Activated CD4-positive, alpha-beta T cell treated with anti-CD3 and anti-CD28 coated beads for 1 hour (primary cell): ENCODE measurements at places on chromosomes 5 and 9.

GRCh38 chr5:95162231-95162992, 122.5 kb downstream of the MCTP1 start:
- DNase-seq, result no peak

- no peak for DNase-seq
Observed at GRCh38 chr5:86532429-86532828, 85.3 kb upstream of the COX7C start.

GRCh38 chr9:126234681-126235335, 91.8 kb upstream of the MVB12B start:
- DNase-seq, result no peak

DNA sequence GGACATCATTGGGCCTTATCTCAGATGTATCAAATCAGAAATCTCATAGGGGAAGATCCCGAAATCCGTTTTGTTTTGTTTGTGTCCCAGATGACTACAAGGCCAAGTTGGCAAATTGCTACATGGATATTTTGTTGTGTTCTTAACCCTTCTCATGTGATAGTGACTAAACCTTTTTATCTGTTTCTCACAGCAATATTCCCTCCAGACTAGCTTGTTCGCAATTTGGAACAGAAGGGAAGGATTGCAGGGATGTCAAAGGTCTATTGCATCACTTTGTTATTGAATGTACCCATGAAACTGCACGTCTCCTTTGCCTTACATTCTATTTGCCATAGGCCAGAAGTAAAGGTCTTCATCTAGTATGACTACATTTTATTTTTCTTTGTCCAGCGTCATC, 453.9 kb downstream of the NFIB start:
- DNase-seq, result no peak

GRCh38 chr9:33366979-33367480, 35.3 kb downstream of the AQP7 start:
- no peak for DNase-seq

- DNase-seq, result no peak
Observed at GRCh38 chr9:3179711-3180110, 335.8 kb upstream of the PUM3 start.

DNA sequence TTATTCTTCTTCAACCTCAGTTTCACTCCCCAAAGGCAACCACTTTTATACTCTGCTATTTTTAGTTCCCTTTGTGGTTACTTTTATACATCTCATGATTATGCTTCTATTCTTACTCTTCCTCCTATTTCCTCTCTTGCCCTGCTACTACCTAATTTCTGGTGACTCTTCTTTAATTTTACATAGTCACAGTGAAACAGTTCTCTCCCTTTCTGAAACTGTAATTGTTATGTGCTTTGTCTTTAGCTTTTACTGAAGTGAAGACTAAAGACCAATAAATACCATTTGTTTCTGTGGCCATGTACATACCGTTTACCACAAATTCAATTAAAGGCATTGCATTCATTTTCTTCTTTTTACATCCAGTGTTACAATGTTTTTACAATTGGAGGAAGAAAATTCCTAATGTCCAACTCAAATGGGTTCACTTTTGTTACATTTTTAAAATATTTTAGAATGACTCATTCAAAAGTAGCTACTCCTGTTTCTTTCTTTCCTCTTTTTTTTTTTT, 410.6 kb downstream of the PSAT1 start:
- no peak for DNase-seq

- DNase-seq, result no peak
Observed at GRCh38 chr9:6716766-6717165, 41.0 kb upstream of the KDM4C start.

DNA sequence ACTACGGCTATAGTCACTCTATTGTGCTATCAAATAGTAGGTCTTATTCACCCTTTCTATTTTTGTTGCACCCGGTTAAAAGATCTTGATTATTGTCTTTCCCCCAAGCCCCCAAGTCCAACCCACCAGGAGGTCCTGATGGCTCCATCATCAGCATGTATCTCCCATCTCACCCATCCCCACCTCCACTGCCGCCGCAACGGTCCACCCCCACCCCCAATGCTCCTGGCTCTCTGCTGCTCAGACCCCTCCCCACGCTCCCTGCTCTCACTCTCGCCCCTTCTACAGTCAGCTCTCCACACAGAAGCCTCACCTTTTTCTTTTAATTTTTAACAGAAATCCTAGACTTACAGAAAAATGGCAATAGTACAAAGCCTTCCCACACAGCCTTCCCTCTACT, 51.5 kb upstream of the SH3PXD2B start:
- no peak for DNase-seq

GRCh38 chr5:139103762-139104161, 94.4 kb downstream of the SIL1 start:
- DNase-seq, result no peak

DNA sequence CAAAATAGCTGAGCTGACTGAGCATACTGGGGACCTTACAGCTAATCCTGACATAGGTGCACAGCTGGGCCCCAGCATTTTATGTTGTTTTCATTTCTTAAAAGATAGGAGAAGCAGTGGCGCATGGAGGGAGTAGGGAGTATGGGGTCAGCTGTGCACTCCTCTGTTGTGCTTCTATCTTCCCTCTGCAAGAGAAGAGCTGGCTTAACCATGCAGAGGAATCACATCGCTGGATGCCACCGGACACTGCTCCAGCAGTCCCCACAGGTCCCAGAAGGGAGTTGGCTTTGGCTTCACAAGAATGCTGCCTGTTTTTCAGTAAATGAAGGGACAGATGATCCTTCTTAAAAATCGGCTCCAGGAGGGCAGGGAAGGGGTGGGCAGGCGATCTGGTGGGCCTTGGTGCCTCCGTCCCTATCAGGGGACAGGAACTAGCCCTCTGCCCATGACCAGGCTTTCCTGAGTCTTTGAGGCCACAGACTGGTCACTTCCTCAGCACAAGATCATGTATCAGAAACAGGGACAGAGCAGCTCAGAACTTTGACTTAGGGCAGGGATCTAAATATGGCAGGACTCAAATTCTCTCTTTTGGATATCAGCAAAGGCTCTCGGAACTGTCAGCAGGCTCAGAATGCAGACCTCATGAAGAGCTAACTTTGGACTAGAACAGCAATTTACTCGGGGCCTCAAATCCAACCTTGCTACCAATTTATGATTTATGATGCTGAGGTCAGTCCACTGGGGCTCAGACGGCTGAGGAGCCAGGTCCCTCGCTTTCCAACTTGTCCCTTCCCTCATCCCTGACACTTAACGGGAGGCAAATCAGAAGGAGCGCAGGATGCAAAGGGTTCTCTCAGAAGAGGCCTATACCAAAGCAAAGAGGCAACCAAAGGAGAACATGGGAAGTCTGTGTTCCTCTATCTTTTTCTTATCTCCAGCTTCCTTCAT, 47.2 kb downstream of the MARCHF3 start:
- DNase-seq, result no peak

DNA sequence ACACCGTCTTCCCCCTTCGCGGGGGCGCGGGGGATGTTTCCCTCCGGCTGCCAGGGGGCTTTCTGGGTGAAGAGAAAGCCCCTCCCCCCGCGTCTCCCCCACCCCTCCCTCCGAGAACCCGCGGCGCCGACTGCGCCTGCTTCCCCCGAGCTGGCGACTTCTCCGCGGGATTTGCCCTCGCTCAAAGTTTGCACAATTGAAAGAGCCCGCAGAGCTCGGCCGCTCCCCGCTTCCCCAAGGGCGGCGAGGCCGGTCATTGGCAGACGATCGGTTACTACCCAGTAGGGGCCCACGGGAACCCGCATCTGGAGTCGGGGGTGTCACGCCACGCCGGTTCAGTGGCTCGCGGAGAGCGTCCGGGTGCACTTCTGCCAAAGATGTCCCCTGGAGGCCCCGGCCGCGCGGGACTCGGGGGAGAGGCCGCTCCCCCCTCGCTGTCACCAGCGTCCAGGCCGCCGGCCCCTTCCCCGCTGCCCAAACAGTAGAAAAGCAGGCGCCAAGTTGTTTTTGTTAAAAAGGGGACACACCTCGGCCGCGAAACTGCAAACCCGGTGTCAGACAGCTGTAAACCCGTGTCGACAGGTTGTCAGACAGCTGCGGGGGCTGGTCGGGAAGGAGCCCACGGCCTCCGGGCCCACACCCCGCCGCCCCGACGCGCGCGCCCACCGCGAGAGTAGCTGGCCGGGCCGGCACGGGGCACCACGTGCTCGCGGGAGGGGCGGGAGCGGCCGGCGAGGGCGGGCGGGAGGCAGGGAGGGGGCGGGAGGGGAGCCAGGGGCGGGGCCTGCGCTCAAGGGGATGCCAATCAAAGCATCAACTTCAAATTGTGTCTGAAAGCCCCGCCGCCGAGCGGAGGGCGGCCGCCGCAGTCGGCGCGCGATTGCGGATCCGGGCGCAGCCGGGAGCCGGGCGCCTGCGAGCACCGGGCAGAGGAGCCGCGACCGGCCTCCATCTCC, at the start of gene IRX1:
Gene IRX1, plus strand, starts transcription at position 827 of the 956 bp plus-strand sequence. CDS start 274 bp downstream, outside the sequence.
- DNase-seq, result no peak

DNA sequence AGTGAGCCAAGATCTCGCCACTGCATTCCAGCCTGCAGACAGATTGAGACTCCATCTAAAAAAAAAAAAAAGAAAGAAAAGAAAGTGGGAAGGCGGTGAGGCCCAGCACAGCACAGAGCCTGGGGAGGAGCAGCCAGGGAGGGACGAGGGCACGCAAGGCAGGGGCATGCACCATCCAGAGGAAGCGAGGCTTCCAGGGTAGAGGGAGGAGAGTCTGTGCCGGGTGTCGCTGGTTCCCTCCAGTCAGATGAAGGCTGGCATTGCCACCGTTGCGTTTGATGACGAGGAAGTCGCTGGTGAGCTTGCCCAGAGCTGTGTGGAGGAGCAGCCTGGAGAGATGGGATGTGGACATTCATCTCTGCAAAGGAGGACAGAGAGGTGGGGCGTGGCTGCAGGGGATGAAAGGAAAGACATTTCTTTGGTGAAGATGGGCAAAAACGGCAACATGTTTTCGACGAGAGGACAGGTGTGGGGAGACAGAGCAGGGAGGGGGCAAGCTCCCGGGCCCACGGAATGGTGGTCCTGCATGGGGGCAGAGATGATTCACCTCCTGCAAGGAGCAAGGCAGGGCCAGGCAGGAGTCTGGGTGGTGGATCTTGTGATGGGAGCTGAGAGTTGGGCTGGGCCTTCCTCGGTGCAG, 18.6 kb upstream of the OLFM1 start:
- no peak for DNase-seq

GRCh38 chr5:122413722-122414121, 101.7 kb downstream of the SNCAIP start:
- DNase-seq, result no peak

DNA sequence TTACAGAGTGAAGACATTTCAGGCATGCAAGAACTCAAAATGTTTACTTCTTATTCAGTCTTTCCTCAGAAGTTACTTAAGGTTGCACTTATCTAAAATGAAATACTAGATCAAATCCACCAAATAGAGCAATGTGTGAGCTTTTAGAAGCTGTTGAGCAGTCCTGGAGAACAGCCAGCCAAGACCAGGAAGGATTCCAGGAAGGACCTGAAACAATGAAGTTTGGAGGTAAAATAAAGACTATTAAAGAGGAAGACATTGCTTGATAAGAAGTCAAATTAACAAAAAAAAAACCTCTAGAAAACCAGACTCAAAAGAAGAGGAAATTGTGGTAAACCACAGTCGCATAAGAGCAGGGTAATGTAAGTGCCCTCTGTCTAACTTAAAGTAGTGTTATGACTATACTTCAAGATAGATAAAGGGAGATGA, 156.2 kb upstream of the S1PR3 start:
- no peak for DNase-seq

DNA sequence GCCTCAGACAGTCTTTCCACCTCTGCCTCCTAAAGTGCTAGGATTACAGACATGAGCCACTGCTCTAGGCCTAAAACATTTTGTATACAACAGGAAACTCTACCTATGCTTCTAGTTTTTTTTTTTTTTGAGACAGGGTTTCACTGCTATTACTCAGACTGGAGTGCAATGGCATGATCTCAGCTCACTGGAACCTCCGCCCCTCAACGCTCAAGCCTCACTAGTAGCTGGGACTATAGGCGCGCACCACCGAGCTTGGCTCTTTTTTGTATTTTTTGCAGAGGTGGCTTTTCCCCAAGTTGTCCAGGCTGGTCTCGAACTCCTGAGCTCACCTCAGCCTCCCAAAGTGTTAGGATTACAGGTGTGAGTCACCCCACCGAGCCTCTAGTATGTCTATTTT, 5.4 kb downstream of the HSPA9 start:
- DNase-seq, result no peak

- DNase-seq, result no peak
Observed at GRCh38 chr5:61784341-61784740, 452.3 kb downstream of the ZSWIM6 start.

DNA sequence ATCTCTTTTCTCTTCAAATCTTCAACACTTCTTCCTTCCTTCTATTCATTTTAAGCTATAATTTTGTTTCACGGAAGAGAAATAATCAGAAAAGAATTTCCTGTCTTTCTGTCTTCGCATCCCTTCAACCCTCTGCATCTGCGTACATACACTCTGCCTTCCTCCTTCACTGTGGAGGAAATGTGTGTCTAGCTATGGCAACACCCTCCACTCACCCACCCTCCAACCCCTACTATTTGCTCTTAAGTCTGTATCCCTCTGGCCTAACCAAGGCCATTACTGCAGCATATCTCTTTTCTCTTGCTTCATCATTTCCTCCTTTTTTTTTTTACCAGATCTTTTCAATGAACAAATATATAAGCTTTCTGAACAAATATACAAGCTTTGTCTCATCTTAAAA, 105.7 kb upstream of the NUDT12 start:
- DNase-seq, result no peak

- no peak for DNase-seq
Observed at GRCh38 chr5:122400341-122400740, 88.3 kb downstream of the SNCAIP start.

- no peak for DNase-seq
Observed at GRCh38 chr5:132466433-132467286, 23.9 kb downstream of the IRF1 start.

- no peak for DNase-seq
Observed at GRCh38 chr5:160036243-160036642, 27.3 kb downstream of the TTC1 start.

- DNase-seq, result no peak
Observed at GRCh38 chr9:129174724-129175514, 3.1 kb downstream of the IER5L start.

GRCh38 chr9:115170358-115171073, 52.6 kb upstream of the TNC start:
- no peak for DNase-seq

DNA sequence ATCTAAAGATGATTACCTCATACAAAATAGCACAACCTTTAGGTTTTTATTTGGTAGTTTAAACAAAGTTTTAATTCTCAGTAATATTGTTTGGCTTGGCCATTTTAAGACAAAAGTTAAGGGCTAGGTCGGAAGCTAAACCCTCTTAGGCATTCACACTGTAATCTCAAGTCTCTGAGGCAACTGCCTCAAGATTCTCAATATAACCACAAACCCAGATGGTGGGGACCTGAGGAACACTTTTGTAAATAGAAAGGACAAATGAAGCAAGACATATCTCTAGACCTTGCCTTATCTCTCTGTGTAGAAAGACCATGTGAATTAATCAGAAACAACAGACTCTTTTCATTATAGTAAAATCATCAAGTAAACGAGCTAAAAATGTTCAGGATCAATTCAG, 500.2 kb upstream of the CDH6 start:
- DNase-seq, result no peak
